ENCODE measurements at places on chromosomes 16 and 17.
A peak's percentile ranks its signal among the peaks of the same experiment; 100 is the strongest.

DNA sequence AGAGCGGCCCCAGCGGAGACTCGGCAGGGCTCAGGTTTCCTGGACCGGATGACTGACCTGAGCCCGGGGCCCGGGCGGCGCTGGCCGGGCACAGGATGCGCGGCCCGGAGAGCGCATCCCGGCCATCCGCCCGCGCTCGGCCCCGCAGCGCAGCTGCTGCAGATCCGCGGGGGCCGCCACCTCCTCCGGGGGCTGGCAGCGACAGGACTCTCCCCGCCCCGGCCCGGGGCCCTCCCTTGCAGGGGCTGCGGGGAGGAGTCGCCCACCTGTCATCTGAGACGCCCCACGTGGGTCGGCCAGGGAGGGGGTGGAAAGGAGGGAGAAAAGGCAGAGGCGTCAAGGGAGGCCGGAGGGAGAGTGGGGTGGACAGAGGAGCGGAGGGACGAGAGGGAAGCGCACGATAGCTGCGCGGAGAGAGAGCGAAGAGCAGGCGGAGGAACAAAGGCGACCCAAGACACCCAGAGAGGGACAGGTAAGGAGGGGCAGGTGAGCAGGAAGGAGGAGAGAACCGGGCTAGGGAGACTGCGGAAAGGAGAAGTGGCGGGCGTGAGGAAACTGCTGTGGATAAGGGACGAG is 471 bp upstream of the PRKAR1A start:
- DNase-seq = peak; percentile 94

DNA sequence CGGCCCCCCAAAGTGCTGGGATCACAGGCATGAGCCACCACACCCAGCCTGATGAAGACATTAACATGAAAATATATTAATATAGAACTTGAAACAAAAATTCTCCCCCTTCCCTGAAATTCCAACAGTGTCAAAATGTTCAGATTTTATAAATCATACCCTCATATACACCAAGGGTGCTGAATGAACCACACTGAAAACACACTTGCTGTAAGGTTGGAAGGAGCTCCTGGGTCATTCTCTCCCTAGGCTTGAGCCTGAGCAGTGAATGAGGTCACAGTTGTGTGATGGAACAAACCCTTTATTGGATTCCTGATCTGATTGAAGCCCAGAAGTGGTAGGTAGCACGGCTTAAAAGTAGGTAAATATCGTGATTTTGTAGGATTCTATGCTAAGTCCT is at the start of gene EFCAB3:
Gene EFCAB3, plus strand, starts transcription at position 301 of the 400 bp plus-strand sequence. CDS start 2,427 bp downstream, outside the sequence.
- DNase-seq = no peak

- no peak for DNase-seq
Observed at GRCh38 chr16:84544031-84544773, 39.7 kb upstream of the MEAK7 start.

DNA sequence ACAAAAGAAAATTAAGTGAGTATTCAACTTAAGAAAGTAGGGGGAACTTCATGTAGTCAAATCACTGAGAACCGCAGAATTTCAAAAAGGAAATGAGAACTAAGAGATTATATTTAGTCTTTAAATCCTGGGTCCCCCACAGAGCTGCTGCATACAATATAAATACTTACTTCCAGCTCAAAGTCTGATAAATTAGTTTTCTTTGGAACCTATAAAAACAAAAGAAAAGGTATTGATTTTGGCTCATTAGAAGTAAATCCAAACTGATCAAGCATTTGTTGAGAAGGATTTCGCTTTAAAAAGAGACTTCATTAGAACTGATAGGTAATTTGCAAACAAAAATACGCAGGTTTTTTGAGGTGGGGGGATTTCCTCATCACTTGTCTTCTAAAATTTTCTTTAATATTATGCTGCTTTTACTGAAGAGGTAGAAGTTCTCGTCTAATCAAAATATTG is 21.9 kb downstream of the PARN start:
- no peak for DNase-seq

- no peak for DNase-seq
Observed at GRCh38 chr17:9473711-9474110, 101.9 kb downstream of the STX8 start.

GRCh38 chr17:76841776-76842405 is 26.3 kb upstream of the MGAT5B start:
- peak; percentile 84 for DNase-seq

DNA sequence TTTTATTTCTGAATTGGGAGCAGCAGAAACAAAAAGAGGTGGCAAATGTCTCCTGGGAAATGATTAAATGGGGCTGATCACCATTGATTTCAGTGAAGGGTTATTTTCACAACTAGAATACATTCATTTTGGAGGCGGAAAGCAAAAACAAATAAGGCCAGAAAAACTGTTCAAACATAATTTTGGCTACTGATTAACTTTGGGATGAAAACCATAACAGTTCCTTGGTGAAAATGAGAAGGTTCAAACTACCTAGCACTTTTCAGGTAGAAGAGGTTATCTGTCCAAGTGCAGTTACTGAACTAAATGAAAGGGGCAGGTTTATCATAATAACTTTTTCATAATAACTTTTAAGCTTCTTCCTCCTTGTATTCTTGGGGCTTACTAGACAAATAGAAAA is 718.5 kb downstream of the CDH11 start:
- DNase-seq = no peak

- DNase-seq = no peak
Observed at GRCh38 chr17:36089888-36090836, at the start of gene CCL3. CCL3 (minus strand) TSS chr17:36090143; CDS start chr17:36090058, 85 bp downstream.

GRCh38 chr16:12160249-12160648 is 183.7 kb downstream of the SNX29 start:
- no peak for DNase-seq

DNA sequence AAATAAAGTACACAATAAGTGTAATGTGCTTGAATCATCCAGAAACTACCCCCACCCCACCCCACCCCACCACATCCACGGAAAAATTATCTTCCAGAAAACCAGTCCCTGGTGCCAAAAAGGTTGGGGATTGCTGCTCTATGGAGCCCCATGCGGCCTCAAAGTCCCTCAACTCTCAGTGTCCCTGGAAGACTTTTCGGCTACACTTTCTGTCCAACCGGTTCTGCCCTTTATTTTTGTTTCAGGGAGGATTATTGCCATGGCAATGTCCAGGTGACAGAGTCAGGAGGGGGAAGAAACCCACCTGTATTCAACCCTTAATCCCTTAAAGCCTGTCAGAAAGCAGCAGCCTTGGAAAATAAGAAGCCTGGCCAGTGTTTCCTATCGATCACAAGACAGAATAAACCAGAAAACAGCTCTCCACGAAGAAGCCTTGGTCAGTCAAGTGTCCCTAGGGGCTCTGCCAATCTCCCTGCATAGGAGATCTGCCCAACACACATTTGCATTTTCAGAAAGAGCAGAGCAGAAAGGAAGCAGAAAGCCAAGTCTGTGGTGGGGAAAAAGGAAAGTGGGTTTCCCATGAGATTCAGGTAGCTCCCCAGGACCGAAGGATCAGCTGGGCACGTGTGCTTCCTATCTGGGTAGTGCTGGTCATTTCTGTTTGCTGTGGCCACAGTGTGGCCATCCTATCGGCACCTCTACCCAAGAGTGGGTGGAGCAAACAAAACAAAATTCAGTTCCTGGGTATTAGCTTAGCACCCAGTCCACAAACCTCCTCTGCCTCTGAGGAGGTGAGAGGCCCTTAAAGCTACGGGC is 342.7 kb downstream of the SOX9 start:
- DNase-seq = no peak

DNA sequence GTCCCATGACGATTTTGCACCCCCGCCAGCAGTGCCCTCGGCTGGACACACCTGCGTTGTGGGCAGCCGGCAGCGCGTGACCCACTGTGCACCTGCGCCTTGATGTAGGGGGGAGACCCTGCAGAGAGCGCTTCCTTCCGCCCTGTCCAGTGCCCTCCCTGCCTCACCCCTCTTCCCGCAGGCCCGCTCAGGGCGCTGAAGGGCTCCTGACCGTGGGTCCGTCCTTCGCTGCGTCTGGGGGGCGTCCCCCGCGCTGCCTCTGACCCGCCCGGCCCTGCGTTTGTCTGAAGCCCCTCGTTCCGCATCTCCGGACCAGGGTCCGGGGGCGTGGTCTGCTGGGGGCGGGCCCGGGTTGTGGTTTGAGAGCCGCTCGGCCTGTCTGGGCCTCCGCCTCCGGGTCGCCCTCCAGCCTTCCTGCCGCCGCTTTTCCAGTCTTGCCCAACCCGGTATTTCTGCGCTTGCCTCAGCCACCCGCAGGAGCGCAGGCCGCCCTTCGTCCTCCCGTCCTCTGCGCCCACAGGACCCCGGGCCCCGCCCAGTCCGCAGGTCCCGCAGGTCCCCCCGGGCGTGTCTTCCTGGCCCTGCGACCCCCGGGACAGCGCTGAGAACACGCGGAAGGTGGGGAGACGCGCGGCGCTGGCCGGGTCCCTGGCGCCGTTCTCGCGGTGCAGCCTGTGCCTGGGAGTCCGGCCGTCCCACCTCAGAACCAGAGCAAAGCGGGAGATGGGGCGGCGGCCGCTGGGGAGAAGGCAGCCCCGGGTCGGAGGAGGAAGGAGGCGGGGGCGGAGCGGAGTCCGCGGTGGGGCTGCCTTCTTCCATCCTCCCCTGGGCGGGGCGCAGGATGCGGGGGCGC is 4.0 kb upstream of the IL17C start:
- peak; percentile 92 for DNase-seq

GRCh38 chr16:56480776-56481467 is 29.6 kb downstream of the OGFOD1 start:
- no peak for DNase-seq

GRCh38 chr17:38703742-38704605 is 1.1 kb upstream of the MLLT6 start:
- peak; percentile 100 for DNase-seq

GRCh38 chr17:77884967-77885641 is 73.4 kb upstream of the TNRC6C start:
- DNase-seq = no peak

DNA sequence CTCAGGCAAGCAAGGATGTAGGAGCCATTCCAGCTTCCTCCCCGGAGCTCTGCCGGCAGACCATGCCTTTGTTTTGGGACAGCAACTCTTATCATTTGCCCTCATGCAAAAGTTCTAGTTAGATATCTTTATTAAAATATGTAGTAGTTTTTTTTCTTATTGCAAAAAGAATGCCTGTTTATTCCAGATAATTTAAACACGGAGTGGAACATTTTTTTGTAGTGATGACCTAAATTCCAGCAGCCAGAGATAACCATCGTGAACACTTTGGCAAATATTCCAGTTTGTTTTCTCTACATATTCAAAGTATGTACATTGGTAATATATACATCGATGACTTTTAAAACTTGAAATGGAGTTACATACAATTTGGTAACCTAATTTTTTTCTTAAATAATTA is 54.8 kb downstream of the CRISPLD2 start:
- no peak for DNase-seq

DNA sequence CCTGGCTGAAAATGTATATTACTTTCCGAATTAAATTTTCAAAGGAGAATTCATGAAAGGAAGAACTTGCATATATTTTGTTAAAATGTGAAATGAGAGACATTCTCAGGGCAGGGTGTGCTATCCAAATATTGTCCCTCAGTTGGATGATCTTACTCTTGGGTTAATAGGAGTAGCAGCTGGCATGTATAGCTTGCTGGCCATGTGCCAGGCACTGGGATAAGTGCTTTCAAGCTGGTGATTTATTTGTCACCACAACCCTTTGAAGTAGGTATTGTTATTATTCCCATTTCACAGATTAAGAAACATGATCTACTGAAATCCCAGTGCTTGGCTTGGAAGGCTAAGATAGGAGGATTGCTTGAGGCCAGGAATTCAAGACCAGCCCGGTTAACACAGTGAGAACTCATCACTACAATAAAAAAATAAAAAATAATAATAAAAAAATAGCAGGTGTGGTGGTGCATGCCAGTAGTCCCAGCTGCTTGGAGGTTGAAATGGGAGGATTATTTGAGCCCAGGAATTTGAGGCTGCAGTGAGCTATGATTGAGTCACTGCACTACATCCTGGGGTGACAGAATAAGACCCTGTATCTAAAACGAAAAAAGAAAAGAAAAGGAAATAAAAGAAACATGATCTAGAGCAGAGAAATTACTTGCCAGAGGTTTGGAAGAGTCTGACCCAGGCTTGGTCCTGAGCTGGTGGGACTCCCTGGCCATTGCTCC is 11.6 kb upstream of the MPHOSPH6 start:
- DNase-seq = no peak

GRCh38 chr17:49582789-49583188 is 7.1 kb downstream of the NXPH3 start:
- no peak for DNase-seq

- DNase-seq = peak; percentile 87
Observed at GRCh38 chr17:49210158-49211029, at the start of the genes ABI3 and GNGT2. ABI3 (plus strand) TSS chr17:49210707; CDS start chr17:49210725, 18 bp downstream. GNGT2 (minus strand) TSS chr17:49210574; CDS start chr17:49207422, 3,152 bp downstream.

DNA sequence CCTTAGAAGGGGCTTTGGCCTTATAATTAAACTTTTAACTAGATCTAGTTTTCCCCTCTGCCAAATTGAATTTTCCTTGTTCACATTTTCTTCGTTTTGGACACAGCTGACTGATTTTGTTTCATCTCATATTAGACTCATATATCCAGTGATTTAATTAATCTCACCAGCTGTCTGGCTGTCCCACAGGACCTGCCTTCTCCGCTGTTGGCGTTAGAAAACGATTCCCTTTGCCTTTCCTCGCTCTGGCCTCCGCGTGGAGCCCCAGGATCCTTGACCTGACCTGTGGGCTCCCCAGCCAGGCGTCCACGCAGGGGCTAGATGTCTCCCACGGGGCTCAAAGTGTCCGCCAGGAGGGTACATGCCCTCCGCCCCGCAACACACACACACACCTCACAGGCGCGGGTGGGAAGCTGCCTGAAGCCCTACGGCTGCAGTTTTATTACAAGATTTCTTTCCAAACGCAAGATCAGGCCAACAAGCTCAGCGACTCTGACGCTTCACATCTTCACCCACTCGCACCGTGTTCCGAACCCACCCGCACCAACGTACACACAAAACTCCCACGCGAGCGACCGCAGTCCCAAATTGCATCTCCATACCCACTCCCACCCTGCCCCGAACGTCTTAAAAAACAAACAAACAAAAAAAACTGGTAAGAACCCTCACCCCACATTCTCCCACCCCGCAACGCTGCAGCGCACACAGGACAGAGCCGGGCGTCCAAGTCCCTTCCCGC is 1.1 kb downstream of the RPRML start:
- DNase-seq = peak; percentile 73

DNA sequence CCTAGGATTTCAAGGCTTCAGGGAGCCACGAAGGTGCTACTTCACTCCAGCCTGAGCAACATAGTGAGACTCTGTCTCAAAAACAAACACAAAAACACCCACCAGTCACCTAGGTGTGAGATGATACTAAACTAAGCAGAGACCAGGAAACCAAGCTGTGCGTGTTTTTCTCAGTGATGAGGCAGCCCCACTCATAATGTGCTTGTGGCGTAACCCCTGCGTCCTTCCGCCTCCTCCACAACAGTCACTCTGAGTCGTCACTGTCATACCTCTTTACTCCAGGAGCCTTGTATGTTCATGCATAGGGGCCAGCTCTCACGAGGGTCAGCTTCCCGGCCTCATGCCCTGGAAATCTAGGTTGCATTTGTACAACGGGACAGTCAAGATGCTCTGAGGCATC is 31.1 kb upstream of the SLC47A1 start:
- DNase-seq = no peak

- no peak for DNase-seq
Observed at GRCh38 chr16:54418903-54419302, 132.3 kb upstream of the IRX3 start.

GRCh38 chr17:8341456-8341855 is 1.8 kb downstream of the ODF4 start:
- peak; percentile 85 for DNase-seq
